ENCODE measurements at places on chromosomes 2 and 18. TPM values are rescaled to one million over a fixed set of nuclear protein-coding genes. Genes with fewer than 3 reads are reported as not detected.

The FAP gene
- polyA plus RNA-seq: 10.9 TPM

DNA sequence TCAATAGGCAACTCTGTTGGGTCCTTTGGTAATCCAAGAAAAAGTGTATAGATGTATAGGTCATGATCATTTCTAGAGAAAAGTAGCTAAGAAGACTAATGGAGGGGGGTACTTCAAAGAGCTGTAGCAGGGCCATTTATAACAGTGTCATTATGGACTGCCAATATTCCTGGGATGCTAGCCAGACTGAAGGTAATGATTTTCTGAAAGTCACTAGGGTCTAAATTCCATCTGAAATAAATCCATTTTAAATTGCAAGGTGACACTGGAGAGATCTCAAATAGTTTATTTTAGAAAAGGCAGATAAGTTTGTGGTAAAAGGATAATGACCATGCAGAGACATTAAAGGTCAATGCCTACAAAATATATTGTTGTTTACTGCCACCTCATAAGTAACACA is 4.5 kb upstream of the SPC25 start:
- no peak for DNase-seq

DNA sequence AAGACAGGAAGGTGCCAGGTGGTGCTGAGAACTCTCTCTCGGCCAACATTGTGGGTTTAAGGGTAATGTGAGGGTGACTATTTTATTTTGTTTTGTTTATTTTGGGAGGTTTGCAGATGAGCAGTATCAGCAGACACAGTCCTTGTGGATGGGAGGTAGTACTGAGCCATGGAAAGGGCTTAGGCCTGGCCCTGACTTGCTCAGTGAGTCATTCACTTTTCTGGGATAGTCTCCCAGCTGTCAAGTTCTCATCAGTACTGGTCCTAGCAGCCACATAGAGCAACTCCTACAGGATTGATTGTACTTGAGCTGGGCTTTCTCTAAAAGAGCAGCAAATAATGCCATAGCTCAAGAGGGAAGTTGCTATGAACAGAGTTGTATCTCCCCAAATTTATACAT is 175.2 kb downstream of the LOXHD1 start:
- no peak for DNase-seq

GRCh38 chr18:75504469-75504868 is 77.0 kb upstream of the SMIM21 start:
- no peak for DNase-seq

DNA sequence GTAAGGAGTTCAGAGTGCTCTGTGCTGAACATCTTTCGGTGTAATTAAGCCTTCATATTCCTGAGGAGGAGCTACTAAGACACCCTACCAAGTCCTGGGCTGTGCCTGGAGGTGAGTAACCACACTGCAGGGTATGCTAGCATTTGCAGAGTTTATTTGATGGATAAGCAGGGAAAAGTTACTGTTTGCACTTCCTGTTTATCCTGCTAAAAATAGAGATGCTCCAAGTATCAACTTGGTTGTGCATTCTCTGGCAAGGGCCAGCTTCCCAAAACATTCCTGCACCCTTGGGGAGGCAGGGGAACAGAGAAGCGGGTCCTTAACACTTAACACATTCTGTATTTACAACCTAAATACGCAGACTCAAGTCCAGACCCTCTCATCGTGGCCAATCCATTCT is 49.8 kb downstream of the PARD6G start:
- DNase-seq: no peak

All from left renal pelvis (tissue), 4 donors.